ENCODE measurements at places on chromosomes 3 and 15. TPM values are rescaled to one million over a fixed set of nuclear protein-coding genes. Genes with fewer than 3 reads are reported as not detected.

Gene NIPA2
- 41.3 TPM for polyA plus RNA-seq

Gene GNAT1
- polyA plus RNA-seq = not detected

Gene MESP1
- 0.17 TPM for polyA plus RNA-seq

Gene C3orf20
- polyA plus RNA-seq = 0.05 TPM

Gene HDC
- not detected for polyA plus RNA-seq

Gene PPP1R14D
- polyA plus RNA-seq = not detected

Gene SLITRK3
- polyA plus RNA-seq = not detected

Gene SMCO1
- polyA plus RNA-seq = not detected

Gene C3orf52
- polyA plus RNA-seq = 2.1 TPM

Gene SLC28A1
- not detected for polyA plus RNA-seq

Gene FAM227B
- polyA plus RNA-seq = 14.8 TPM

Gene RHOV
- polyA plus RNA-seq = not detected

Gene TIGIT
- 0.63 TPM for polyA plus RNA-seq

Gene SLC9A9
- 15.3 TPM for polyA plus RNA-seq

Gene WDR93
- polyA plus RNA-seq = not detected

Gene GOLGA6B
- not detected for polyA plus RNA-seq

Gene PLIN1
- polyA plus RNA-seq = 0.06 TPM

Gene PYGO1
- not detected for polyA plus RNA-seq

Gene SAMD7
- polyA plus RNA-seq = not detected

Gene PTH1R
- polyA plus RNA-seq = not detected

Gene GOLGA8G
- not detected for polyA plus RNA-seq

Gene COPB2
- polyA plus RNA-seq = 73.1 TPM
